ENCODE measurements at places on chromosomes 3 and 15. TPM values are rescaled to one million over a fixed set of nuclear protein-coding genes. Genes with fewer than 3 reads are reported as not detected.

TRIM59 gene
- 23.4 TPM for total RNA-seq

TTC21A gene
- total RNA-seq, result 15.9 TPM

C2CD4A gene
- not detected for total RNA-seq

ACAN gene
- total RNA-seq, result not detected

Data from activated B cell treated with CpG ODN at 0.5 μM for 24 hours (primary cell).